Effector CD8-positive, alpha-beta T cell (primary cell): ENCODE measurements at places on chromosomes 16 and 17.

GRCh38 chr16:55021595-55022475 lies 91.2 kb downstream of the IRX5 start:
- no peak for DNase-seq

DNA sequence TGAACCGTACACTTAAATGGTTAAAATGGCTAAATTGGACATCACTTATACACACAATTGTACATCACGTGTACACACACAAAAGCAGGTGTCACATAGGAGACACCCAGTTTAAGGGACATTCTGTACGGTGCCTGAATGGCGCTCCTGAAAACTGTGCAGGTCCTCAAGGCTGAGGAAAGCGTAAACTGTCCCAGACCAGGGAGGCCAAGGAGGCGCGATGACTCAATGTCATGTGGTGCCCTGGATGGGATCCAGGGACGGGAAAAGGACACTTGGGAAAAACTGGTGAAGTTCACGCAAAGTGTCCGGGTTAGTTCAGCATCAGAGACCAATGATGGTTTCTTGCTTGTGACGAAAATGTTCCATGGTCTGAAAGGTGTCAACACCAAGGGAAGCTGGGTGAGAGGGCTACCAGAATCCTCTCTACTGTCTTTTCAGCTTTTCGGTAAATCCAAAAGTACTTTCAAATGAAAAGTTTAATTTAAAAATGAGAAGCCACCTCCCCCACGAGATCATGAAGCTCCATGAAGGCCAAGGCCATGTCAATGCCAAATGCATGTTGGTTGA lies 112.2 kb downstream of the CMIP start:
- DNase-seq = no peak

GRCh38 chr16:57613514-57613913 lies 14.9 kb upstream of the ADGRG1 start:
- DNase-seq = no peak

GRCh38 chr16:48958681-48959080 lies 323.0 kb downstream of the CBLN1 start:
- no peak for DNase-seq

DNA sequence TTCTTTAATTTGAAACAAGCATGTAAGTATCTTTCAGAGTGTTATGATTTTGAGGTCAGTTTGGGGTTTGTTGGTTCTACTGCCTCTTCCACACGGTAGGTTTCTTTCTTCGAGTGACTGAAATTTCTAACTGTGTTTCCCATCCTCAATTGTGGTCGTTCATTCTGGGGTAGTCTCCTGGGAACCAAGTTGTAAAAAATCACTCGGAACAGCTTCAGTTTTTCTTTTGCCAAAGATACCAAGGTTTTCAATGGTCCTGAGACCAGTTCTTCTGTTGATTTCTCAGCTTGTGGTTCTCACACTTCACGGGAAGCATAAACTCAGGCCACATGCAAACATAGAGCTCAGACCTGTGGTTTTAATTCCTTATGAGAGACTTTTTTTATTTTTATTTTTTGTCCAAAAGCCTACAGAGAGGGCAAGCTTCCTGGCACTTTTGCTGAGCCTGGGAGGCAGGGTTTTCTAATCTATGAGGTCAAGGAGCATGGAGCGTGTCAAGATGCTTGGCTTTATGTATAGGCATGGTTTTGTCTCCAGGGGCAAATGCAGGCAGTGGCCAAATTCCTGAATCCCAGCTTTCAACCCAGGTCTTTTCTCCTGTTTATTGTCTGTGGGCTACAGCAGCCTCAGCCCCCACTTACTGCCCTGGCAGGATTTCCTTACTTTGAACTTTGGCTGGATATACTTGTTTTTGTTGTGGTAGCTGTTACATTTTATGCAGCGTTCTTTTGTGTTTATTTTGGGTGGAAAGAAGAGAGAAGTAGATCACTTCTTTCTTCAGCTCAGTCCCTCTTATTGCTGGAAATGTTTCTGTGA lies 32.9 kb downstream of the HS3ST3A1 start:
- DNase-seq = no peak

GRCh38 chr16:88022076-88023042 lies 71.1 kb downstream of the BANP start:
- DNase-seq = no peak

GRCh38 chr17:43328650-43329049 lies 70.1 kb upstream of the ARL4D start:
- DNase-seq = no peak

GRCh38 chr16:73220836-73221235 lies 172.9 kb upstream of the ZFHX3 start:
- no peak for DNase-seq

GRCh38 chr17:82881900-82882714 lies 42.3 kb upstream of the ZNF750 start:
- no peak for DNase-seq

- no peak for DNase-seq
Observed at GRCh38 chr16:85455534-85455933, 157.6 kb upstream of the GSE1 start.
